CMK (cell line): ENCODE measurements at places on chromosomes 1 and 21.

GRCh38 chr1:50538476-50538875, 115.2 kb upstream of the DMRTA2 start:
- no peak for DNase-seq

GRCh38 chr21:17682924-17683323, 70.2 kb upstream of the BTG3 start:
- no peak for DNase-seq

- peak; percentile 35 for DNase-seq
These were observed 111.9 kb upstream of the C21orf91 start for GRCh38 chr21:17931080-17931479.

DNA sequence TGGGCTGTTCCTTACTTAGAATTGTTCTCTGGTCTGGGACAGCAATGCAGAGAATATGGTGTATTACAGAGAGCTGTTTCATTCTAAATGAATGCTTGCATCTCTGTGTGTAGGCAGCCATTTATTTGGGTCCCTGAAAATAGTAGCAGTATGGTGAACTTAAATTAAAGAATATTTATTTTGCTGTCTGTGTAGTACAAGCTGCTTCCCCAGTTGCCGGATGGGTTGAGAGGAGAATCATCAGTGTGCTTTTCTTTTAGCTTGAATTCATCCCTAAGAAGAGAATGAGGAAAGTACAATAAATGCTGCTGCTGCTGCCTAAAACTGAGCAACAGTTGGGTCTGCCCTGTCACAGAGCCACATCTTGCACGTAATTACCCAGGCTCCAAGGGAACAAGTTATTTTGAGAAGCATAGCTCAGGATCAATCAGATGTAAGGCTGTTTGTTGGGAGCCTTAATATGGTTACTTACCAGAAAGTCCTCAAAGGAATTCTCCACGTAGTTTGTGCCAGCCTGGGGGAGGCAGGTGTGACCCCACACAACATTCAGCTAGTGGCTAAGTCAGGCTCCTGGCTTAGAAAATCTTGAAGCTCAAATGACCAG, 16.6 kb downstream of the ACTN2 start:
- DNase-seq: no peak

DNA sequence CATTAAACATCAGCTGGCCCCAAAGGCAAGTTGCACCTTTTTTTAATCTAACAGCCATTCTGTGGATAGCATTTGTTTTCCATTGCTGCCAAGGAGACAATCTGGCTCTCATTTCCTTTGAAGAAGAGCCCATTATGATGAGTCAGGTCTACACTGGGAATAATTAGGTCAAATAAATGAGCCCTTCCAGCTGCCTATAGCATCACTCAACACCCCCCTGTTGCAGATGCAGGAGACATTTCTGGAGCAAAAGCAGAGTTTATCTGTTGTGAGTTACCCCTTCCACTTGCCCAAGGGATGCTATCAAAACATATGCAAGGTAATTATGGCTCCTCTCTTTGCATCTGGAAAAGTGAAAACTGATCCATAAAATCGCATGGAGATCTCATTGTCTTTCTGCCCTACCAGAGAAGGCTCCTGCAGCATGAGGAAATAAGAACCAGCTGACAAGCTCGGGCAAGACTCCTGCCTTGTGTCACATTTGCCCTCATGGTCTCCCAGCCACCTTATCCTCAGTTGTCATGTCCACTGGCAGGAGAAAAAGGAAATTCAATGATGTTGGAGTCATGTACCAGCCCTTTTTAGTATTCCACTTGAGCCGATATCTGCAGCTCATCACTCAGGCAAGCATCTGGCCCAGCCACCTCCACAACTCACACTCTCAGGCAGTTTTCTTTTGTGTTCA, 135.9 kb downstream of the SLC30A10 start:
- DNase-seq: no peak

DNA sequence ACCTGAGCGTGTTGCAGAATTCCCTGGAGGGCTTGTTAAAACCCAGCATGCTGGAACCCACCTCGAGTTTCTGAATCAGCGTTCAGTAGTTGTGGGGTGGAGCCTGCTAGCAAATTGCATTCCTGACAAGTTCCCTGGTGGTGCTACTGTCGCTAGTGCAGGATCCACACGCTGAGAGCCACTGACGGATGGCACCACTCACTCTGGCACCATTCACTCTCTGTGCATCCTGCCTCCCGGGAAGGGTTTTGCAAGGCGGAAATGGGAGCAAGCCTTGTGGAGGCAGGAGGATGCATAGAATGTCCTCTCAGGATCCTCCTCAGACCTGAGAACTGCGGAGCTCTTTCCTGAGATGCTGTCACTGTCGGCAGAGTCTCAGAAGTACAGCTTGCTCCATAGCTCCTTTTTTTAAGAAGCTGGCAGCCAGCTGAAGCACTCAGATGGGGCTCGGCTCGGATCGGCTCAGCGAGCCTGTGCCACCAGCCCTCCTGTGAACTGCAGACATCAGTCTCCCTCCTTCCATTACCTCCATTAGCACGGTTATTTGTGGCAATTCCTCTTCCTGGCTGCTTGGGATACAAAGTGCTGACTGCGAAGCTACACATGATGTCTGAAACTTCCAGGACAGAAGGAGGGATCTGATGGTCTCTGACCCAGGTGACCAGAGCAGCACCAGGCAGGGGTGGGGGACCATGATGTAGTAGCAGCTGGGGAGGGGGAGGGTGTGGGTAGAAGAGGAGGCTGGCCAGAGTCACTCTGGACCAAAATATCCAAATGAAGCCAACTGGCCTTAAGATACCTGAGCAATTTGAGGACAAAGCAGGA, 89.6 kb downstream of the C1orf94 start:
- no peak for DNase-seq

DNA sequence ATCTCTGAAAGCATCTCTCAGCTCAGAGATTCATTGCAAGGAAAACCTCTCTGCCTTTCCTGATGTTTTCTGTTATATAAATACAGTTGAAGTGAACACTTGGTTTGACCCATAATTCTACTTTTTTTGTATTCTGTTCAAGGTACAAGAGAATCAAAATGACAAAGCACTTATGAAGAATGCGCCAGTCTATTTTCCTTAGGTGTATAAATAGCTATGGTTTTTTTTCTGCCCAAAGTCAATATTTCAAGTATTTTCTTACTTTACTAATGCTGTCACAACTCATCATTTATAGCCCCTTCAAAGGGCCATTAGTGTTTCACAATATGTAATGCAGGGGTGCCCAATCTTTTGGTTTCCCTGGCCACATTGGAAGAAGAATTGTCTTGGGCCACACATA, 142.5 kb upstream of the C1orf105 start:
- DNase-seq: no peak

DNA sequence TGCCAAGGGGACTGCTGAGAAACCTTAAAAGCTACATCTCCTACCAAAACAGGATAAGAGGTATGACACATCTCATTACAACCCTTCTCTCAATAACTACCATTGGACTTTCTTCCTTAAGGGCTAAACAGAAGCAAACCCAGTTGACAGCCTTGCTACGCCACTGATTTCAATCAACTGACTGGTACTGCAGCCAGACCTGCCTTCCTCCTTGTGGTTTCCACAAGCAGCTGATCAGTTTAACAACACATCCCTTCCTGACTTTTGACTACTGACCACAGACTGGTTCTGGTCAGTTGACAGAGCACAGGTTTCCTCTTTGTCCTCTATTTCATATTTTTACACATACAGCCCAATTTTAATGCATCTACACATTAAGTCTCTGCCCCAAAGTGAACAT, 108.8 kb downstream of the ADAMTS1 start:
- DNase-seq: no peak

DNA sequence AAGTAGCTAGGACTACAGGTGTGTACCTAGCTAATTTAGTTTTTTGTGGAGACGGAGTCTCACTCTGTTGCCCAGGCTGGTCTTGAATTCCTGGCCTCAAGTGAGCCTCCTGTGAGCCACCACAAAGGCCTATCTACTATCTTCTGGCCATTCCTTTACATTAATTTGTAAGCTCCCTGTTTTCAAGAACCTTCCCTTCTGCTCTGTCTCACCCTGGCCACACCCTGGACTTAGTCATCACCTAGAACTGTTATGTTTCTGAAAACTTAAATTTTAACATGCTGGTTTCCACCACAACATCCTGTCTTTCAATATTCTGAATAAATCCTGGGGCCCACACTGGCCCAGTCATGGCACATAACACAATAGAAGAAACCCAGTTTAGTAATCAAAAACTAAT, 4.9 kb upstream of the B4GALT3 start:
- no peak for DNase-seq

GRCh38 chr1:110207831-110208230, 2.3 kb upstream of the KCNC4 start:
- DNase-seq: peak; percentile 39

GRCh38 chr21:15039607-15040299, 25.0 kb downstream of the NRIP1 start:
- DNase-seq: no peak

- peak; percentile 60 for DNase-seq
These were observed 19.2 kb upstream of the CDK18 start for GRCh38 chr1:205484985-205485967.

DNA sequence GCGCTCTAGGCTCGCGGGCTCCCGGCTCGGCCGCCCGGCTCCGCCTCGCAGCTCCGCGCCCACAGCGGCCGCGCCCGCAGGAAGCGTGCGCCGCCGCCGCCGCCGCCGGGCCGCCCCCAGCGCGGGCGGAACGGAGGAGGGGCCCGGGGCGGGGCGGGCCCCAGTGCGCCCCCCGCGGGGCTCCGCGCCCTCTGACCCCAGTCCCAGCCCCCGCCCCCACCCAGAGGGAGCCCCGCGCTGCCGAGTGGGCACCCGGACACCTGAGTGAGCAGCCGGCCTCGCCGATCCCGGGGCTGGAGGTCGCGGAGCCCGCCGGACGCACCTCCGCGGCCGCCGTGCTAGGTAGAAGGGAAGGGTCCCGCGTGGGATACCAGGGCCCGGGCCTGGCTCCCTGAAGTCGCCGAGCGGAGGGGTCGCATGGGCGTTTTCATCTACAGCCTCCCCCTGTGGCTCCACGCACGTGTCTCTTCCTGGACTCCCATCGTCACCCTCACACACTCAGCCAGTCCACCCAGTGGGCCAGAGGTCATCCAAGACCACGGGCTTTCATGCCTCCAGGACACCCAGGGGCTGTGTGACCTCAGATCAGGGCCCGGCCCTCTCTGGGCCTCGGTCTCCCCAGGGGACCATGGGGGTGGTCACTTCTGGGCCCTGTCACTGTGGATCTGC, at the start of gene SDC3:
Gene SDC3, minus strand, starts transcription at position 63 of the 669 bp plus-strand sequence. CDS start 172 bp downstream, outside the sequence.
- DNase-seq: no peak

DNA sequence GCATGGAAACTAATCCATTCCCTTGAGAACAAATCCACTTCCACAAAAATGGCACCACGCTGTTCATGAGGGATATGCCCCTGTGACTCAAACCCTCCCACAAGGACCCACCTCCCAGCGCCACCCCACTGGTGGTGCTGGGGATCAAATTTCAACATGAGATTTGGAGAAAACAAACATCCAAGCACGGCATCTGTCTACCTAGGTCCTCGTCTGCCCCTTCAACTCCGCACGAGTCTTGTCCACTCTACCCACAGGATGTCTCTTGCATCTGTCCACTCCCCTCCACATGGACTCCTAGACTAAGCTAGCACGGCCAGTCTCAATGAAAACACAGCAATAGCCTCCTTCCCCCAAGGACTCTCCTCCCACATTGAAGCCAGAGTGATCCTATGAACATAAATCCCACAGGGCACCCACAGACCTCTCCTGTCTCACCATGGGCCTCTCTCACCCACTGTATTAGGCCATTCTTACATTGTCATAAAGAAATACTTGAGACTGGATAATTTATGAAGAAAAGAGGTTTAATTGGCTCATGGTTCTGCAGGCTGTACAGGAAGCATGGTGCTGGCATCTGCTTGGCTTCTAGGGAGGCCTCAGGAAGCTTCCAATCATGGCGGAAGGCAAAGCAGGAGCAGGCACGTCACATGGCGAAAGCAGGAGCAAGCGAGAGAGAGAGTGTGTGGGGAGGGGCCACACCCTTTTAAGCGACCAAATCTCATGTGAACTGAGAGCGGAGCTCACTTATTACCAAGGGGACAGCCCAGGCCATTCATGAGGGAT, 101.4 kb downstream of the TOMM20 start:
- DNase-seq: no peak

DNA sequence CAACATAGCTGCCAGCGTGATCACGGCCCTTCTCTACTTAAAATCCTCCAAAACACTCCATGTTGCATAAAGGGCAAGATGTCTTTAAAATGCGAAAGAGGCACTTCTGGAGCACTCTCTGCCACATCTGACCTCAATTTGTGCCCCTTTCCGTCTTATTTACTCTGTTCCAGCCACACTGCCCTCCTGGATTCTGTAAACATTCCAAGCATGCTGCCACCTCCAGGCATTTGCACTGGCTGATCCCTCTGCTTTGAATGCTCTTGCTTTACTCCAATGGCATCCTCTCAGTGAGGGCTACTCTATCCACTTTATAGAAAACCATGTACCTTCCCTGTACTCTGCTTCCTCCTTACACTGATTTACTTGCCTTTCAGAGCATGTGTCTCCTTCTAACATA, 5.3 kb upstream of the RGS7 start:
- no peak for DNase-seq

GRCh38 chr21:42056468-42056867, 14.6 kb upstream of the UMODL1 start:
- no peak for DNase-seq

DNA sequence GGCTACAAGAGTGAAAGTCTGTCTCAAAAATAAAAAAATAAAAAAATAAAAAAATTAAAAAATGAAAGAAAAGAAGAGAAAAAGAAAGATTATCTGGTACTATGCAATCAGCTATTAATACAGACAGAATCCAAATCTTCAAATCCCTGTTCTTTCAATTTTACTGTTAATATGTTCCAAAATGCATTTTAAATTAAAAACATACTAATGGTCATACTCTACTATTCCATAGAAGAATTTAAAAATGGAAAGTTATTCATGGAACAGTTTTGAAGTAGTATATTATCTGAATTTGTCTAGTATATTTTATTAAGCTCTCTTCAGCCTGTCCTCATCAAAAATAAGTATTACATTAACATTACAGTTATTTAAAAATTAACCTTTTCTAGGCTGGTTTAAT, 430.1 kb downstream of the PTBP2 start:
- no peak for DNase-seq

- DNase-seq: no peak
These were observed 15.0 kb upstream of the IFNGR2 start for GRCh38 chr21:33388188-33388587.

- DNase-seq: no peak
These were observed 7.2 kb downstream of the PIGP start for GRCh38 chr21:37065561-37066177.

- DNase-seq: no peak
These were observed 1.2 kb downstream of the TNFRSF18 start for GRCh38 chr1:1204998-1205768.

DNA sequence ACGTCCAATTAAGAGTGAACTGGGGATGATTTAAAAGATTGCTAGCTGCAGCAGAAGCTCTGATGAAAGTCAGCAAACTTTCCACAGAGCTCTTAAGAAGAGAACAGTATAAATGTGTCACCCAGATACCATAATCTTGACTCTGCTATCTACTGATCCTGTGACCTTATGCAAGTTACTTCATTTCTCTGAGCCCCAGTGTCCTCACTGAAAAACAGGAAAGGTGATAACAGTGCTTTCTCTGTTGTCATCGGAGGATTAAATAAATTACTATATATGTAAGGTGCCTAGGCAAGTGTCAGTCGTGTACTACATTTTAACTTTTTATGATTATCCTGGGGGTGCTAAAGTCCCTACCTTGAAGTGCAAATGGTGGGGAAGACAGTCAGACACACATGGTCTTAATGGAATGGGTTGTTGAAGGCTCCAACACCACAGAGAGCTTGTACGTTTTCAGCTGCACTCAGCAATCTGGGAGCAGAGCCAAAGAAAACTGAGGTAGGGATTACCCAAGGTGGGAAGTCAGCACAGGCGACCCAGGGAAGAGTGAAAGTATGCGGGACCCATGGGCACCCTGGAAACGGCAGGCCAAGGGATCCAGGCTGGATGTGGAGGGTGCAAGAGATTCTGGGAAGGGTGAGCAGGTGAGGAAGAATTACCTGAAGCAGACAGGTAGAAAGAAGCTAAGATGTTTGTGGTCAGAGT, 82.8 kb downstream of the DTL start:
- no peak for DNase-seq
